ENCODE measurements at places on chromosomes 6 and 20. TPM values are rescaled to one million over a fixed set of nuclear protein-coding genes. Genes with fewer than 3 reads are reported as not detected.

DNA sequence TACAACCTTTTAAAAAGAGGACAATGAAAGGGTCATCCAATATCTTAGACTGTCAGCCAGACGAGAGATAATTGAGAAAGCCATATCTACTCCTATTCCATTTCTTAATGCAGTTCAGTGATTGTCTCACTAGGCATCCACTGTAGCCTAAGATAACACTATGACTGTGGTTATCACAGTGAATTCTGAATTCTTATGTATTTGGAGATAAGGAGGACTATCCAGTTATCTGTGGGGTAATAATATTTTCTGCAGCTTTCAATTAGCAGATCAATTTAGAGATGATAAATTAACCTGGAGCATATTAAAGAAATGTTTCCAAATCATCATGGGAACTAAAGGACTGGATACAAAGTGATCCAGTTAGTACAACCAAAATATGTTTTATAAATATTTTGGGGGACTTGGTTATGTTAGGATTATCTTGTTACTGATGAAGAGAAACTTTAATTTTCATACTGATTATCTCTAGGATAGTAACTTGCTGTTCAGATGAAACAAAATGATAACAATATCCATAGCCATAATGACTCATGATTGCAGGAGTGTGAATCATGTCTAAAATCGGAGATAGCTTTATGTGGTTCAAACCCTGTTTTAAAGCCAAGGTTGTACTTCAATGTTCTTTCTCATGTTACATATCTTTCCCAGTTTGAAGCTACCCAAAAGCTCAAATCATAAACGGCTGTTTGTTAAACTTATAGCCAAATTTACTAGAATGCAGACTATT lies 1152.0 kb downstream of the HACE1 start:
- no peak overlapping the region for H3K27ac ChIP-seq
- no peak overlapping the region for H3K4me3 ChIP-seq
- no peak for DNase-seq
- no peaks in the 10 kb centered on the region for H3K36me3 ChIP-seq
- no peaks in the 10 kb centered on the region for H3K4me1 ChIP-seq
- H3K27me3 ChIP-seq: no peaks in the 10 kb centered on the region

- no peaks in the 10 kb centered on the region for H3K27me3 ChIP-seq
- no peak overlapping the region for H3K27ac ChIP-seq
- DNase-seq: no peak
- peaks cover 13% of the 10 kb centered on the region for H3K4me1 ChIP-seq
- no peak overlapping the region for H3K4me3 ChIP-seq
Observed at GRCh38 chr6:148703900-148704299, 42.9 kb upstream of the UST start.

ETV7 gene
- 2.0 TPM for polyA plus RNA-seq

TSBP1 gene
- polyA plus RNA-seq: not detected

DNA sequence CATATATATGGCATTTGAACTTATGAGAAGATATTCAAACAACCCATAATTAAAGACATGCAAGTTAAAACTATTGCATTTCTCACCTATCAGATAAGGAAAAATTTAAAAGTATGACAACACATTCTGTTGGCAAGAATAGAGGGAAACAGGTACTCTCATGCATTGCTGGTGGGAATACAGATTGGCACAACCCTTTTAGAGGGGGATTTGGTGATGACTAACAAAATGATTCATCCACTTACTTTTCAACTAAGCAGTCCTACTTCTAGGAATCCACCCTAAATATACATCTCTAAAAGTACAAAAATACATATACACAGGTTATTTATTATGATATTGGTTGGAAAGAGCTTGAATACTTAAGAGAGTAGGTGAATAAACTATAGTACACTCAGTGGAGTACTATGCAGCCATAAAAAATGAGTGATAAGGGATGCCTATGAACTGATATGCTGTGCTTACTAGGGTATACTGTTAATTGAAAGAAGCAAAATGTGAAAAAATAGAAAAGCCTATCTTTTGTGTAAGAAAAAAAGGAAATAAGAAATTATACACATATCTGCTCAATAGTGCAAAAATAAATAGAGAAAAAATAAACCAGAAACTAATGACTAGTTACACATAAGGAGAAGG lies 42.2 kb downstream of the ADAT2 start:
- H3K4me1 ChIP-seq: peaks cover 6% of the 10 kb centered on the region
- DNase-seq: no peak
- no peak overlapping the region for H3K27ac ChIP-seq
- no peaks in the 10 kb centered on the region for H3K27me3 ChIP-seq

DNA sequence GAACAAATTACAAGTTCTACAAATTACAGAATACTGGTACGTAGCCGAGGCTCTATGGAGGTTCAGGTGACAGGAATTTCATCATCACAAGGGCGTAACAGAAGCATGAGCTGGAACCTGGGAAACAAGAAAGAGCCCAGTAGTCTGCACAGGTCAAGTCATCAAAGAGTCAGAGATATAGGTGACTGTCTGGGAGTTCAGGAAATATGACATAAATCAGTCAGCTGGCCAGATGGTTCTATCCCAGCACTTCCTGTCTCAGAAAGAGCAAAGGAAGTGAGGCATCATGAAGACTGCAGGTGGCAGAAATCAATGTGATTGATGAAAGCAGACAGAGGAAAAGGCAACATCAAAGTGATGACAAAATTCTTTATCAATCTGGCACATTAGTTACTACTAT lies 23.3 kb downstream of the MYCT1 start:
- H3K27ac ChIP-seq: no peak overlapping the region
- H3K27me3 ChIP-seq: no peaks in the 10 kb centered on the region
- no peaks in the 10 kb centered on the region for H3K36me3 ChIP-seq
- DNase-seq: no peak
- no peaks in the 10 kb centered on the region for H3K4me1 ChIP-seq

KCNK16 gene
- not detected for polyA plus RNA-seq

GRCh38 chr20:50029697-50030461 lies 47.1 kb downstream of the SNAI1 start:
- no peak overlapping the region for H3K4me3 ChIP-seq
- no peak overlapping the region for H3K27ac ChIP-seq
- H3K36me3 ChIP-seq: no peaks in the 10 kb centered on the region
- H3K4me1 ChIP-seq: no peaks in the 10 kb centered on the region

DNA sequence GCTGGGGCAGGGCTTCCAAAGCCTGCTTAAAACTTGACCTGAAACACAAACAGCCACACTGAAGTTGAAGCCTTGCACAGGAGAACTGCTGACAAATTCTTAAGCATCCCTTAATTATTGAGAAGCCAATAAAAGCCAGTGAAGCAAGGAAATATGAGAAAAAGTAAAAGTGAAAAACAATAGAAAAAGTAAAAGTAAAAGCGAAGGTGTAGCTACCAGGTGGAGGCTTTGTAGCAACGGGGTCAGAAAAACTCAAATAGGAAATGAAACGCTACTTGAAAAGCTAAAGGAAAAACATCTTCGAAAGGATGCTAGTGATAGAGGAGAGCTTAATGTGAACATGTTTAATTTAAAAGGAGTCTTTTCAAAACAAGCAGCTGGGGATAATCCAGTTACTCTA lies 97.4 kb downstream of the IRF4 start:
- DNase-seq: peak; percentile 54
- no peak overlapping the region for H3K4me3 ChIP-seq
- peaks cover 57% of the 10 kb centered on the region for H3K4me1 ChIP-seq
- H3K36me3 ChIP-seq: peaks cover 2% of the 10 kb centered on the region
- H3K27ac ChIP-seq: peak overlapping the region; percentile 55

DNA sequence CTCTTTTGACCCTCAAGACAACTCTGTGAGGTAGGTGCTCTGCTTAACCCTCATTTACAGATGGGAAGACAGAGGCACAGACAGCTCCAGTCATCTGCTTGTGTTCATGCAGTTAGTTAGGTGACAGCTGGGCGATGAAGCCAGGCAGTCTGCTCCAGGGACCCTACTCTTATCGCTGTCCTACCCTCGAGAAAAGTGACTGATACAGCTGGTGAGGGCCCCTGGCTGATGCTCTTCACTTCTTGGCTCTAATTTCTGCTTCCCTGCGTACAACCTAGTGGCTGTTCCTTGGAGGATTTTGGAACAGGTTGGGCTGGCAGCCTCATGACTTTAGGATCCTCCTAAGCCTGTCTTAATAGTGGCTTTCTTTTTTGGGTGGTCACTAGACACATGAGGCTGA lies 9.1 kb upstream of the TJAP1 start:
- no peaks in the 10 kb centered on the region for H3K4me1 ChIP-seq
- H3K36me3 ChIP-seq: no peaks in the 10 kb centered on the region
- H3K27me3 ChIP-seq: peaks cover 16% of the 10 kb centered on the region
- no peak overlapping the region for H3K27ac ChIP-seq
- no peak overlapping the region for H3K4me3 ChIP-seq
- DNase-seq: no peak

- H3K27ac ChIP-seq: no peak overlapping the region
- no peak for DNase-seq
- H3K4me3 ChIP-seq: no peak overlapping the region
- H3K27me3 ChIP-seq: no peaks in the 10 kb centered on the region
Observed at GRCh38 chr6:54907355-54907754, 60.8 kb downstream of the FAM83B start.

DNA sequence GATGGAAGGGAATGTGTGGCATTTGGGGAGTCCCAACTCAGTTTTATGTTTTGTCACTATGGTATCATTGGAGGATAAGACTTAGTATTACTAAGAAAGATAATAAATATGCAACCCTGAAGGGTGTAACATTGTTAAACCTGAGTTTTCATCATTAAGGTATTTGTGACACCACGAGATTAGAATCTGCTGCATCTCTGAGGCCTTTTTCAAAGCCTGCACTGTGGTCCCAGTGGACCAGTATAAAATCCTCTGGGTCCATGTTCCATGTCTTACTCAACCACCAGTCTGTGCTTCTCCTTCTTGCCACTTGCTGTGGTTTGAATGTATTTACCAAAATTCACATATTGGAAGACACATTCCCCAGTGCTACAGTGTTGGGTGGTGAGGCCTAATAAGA lies 130.6 kb downstream of the TBX18 start:
- no peak overlapping the region for H3K27ac ChIP-seq
- H3K4me3 ChIP-seq: no peak overlapping the region
- no peaks in the 10 kb centered on the region for H3K4me1 ChIP-seq
- no peak for DNase-seq
- no peaks in the 10 kb centered on the region for H3K36me3 ChIP-seq

SLC17A1 gene
- not detected for polyA plus RNA-seq

HLA-DRB1 gene
- 1,240 TPM for polyA plus RNA-seq

GRCh38 chr6:85482905-85483700 lies 33.2 kb downstream of the NT5E start:
- no peak overlapping the region for H3K27ac ChIP-seq
- no peaks in the 10 kb centered on the region for H3K27me3 ChIP-seq
- no peaks in the 10 kb centered on the region for H3K36me3 ChIP-seq
- no peak overlapping the region for H3K4me3 ChIP-seq

- no peak for DNase-seq
- H3K27me3 ChIP-seq: no peaks in the 10 kb centered on the region
- no peaks in the 10 kb centered on the region for H3K4me1 ChIP-seq
- H3K36me3 ChIP-seq: no peaks in the 10 kb centered on the region
- no peak overlapping the region for H3K4me3 ChIP-seq
- no peak overlapping the region for H3K27ac ChIP-seq
Observed at GRCh38 chr6:43103253-43103876, 27.3 kb downstream of the PTK7 start.

DNA sequence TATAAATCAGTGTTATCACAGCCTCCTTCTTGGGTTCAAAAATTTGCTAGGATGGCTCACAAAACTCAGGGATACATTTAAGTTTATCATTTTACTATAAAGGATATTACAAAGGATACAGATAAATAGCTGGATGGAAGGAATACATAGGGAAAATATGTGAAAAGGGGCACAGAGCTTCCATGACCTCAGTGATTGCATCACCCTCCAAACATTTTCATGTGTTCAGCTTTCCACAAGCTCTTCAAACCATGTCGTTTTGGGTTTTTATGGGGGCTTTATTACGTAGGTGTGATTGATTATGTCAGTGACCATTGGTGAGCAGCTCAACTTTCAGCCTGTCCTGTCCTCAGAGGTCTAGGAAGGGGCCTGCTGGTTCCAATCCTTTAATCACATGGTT lies 68.0 kb downstream of the CYB5R4 start:
- H3K4me1 ChIP-seq: no peaks in the 10 kb centered on the region
- no peak overlapping the region for H3K27ac ChIP-seq

RRAGD gene
- 0.27 TPM for polyA plus RNA-seq

BMP5 gene
- not detected for polyA plus RNA-seq

TINAG gene
- polyA plus RNA-seq: not detected

DNA sequence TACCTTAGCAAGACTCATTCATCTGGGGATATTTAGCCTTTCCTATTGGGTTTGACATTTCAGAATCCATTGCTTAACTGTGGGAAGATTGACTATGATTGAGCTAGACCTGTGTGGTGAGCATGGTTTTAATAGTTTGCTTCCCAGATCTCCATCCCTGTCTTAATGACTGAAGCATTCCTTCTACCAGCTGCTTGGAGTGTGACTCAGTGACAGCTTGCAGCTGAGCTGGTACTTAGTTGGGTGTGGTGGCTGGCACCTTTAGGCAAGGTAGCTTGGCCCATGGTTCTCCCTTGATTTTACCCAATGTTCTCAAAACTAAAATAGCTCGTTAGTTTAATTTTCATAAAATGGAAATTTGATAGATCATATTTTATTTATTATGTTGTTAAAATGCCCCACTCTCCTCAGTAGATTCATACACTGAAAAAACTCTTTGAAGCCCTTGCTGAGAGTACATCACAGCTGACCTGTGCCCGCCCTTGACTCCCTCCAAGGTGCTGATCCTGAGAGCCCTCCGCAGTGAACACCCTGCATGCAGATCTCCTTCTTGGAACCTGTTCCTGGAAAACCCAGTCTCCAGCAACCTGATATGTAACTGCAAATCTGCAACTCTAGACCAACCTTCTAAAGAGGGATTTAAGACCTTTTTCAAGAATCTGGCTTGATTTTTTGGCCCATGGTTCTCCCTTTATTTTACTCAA lies 19.1 kb downstream of the DOK5 start:
- H3K4me3 ChIP-seq: no peak overlapping the region
- H3K27ac ChIP-seq: no peak overlapping the region
- no peak for DNase-seq
- no peaks in the 10 kb centered on the region for H3K27me3 ChIP-seq
- no peaks in the 10 kb centered on the region for H3K4me1 ChIP-seq

DNA sequence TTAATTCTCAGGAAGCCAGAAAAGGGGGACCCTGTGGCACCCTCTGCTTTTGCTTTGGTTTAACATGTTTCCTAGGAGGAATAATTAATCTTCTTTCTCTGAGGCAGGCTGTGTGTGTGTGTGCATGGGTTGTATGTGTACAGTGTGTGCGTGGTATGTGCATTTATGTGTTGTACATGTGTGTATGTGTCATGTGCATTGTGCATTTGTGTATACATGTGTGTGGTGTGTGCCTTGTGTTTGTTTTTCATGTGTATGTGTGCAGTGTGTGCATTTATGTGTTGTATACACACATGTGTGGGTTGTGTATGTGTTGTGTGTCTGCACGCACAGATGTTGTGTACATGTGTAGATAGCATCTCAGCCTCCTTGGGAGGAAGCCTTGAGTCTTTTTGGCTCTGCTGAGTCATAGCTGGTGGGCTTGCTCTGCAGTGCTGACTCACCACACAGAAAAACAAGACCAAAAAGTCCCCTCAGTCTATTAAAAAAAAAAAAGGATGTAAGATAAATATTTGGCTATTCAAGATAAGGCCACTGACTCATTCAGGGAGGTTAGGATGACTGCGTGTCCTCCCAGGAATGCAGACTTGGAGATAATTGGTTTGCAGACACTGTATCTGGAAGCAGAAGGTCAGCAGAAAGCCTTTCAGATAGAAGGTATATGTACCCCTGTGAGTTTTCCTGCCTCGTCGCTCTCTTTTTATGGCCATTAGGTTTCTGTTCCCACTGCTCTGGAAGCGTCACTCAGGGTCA lies 58.6 kb downstream of the SYNJ2 start:
- no peak for DNase-seq
- H3K4me1 ChIP-seq: no peaks in the 10 kb centered on the region
- H3K27ac ChIP-seq: no peak overlapping the region

GRCh38 chr6:13472976-13473767 lies 14.2 kb downstream of the GFOD1 start:
- no peak overlapping the region for H3K4me3 ChIP-seq
- no peaks in the 10 kb centered on the region for H3K27me3 ChIP-seq
- H3K36me3 ChIP-seq: no peaks in the 10 kb centered on the region
- no peak overlapping the region for H3K27ac ChIP-seq

Data from B cell (primary cell).